ENCODE measurements at places on chromosomes 1 and 21.

DNA sequence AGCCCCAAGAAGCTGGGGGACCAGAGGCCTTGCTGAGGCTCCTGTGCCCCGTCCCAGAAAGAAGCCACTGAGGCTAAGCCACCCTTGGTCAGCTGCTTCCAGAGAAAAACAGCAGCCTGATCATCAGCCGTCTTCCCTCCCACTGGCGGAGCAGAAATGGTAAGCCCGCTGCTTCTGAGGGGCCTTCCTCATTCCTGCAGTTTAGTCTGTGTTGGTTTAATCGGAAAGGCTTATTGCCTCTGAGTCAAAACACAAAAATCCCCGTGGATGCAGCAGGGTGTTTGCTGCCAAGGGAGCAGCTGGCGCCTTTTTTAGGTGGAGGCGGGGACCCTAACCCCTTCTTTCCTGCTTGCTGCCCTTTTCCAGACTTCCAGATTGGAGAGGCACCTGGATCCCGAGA lies 33.9 kb downstream of the SPSB1 start:
- peaks cover 13% of the 10 kb centered on the region for H3K4me1 ChIP-seq
- DNase-seq, result no peak
- no peak overlapping the region for H3K4me3 ChIP-seq
- H3K36me3 ChIP-seq, result no peaks in the 10 kb centered on the region
- H3K27me3 ChIP-seq, result no peaks in the 10 kb centered on the region

GRCh38 chr1:64675718-64676345 lies 69.0 kb upstream of the RAVER2 start:
- no peak overlapping the region for H3K27ac ChIP-seq
- H3K4me1 ChIP-seq, result no peaks in the 10 kb centered on the region
- DNase-seq, result peak; percentile 41
- no peaks in the 10 kb centered on the region for H3K27me3 ChIP-seq
- H3K4me3 ChIP-seq, result no peak overlapping the region
- H3K36me3 ChIP-seq, result peaks cover 14% of the 10 kb centered on the region

DNA sequence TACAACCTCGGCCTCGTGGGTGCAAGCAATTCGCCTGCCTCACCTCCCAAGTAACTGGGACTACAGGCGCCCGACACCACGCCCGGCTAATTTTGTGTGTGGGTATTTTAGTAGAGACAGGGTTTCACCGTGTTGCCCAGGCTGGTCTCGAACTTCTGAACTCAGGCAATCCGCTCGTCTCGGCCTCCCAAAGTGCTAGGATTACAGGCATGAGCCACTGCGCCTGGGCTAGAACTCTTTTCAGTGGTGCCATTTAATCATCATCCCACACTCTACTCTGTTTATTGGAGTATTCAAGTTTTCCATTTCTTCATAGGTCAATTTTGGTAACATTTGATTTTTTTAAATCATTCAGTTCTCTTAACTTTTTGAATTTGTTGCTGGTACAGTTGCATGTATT lies 101.3 kb downstream of the DHRS3 start:
- no peaks in the 10 kb centered on the region for H3K27me3 ChIP-seq
- no peaks in the 10 kb centered on the region for H3K4me1 ChIP-seq
- H3K36me3 ChIP-seq, result peaks cover 4% of the 10 kb centered on the region

DNA sequence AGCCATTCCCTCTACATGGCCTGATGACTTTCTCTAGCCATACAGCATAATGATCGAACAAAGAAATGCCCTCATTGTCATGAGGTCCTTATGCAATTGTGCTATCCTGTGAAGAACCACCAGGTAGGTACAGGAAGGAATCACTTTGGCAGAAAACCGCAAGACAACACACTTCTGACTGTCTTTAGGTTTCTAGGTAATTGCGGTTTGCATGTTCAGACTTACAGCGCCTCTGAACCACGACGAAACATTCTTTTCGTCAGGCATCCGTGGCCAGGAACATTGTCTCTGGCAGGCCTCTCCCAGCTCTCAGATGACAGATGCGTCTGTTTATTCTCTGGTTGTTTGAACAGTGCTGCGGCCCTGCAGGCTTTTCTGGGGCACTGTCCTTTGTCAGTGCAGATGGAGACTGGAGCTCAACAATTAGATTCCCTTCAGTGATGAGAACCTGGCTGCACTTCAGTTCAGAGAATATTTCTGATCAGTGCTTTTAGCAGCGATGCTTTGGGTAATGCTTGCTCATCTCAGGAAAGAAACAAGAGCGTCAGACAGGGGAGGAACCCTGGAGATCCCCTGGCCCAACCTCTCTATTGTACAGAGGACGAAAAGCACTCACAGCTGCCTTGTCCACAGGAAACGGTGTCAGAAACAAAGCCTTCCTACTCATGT lies 63.4 kb downstream of the B3GALT5 start:
- peak overlapping the region; percentile 65 for H3K27ac ChIP-seq
- DNase-seq, result peak; percentile 88
- no peak overlapping the region for H3K4me3 ChIP-seq
- H3K27me3 ChIP-seq, result no peaks in the 10 kb centered on the region
- H3K4me1 ChIP-seq, result peaks cover 44% of the 10 kb centered on the region
- H3K36me3 ChIP-seq, result no peaks in the 10 kb centered on the region

- no peaks in the 10 kb centered on the region for H3K27me3 ChIP-seq
- no peak overlapping the region for H3K27ac ChIP-seq
- H3K36me3 ChIP-seq, result no peaks in the 10 kb centered on the region
- DNase-seq, result no peak
These were observed 5.9 kb upstream of the MPL start for GRCh38 chr1:43331688-43332087.

GRCh38 chr1:29984862-29985605 lies 738.4 kb downstream of the MATN1 start:
- no peaks in the 10 kb centered on the region for H3K36me3 ChIP-seq
- H3K27me3 ChIP-seq, result no peaks in the 10 kb centered on the region
- H3K4me3 ChIP-seq, result no peak overlapping the region

DNA sequence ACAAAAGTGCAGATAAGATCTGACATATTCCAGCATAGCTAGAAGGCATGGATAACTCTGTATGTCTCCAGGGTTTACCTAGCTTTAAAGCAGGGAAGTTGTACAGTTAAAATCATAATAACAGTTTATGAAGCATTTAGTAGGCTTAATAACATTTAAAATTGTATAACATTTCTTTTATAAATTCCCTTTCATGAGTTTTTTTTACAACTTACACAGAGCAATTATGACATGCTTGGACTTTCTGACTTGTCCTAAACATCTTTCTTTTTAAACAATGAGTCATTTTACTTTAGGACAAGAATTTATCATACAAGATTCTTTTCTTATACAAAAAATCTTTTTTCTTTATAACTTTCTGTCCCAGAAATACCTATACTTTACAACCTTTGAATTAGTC lies 408.5 kb upstream of the NEGR1 start:
- no peak overlapping the region for H3K4me3 ChIP-seq
- H3K27ac ChIP-seq, result no peak overlapping the region
- no peak for DNase-seq
- H3K27me3 ChIP-seq, result no peaks in the 10 kb centered on the region
- H3K4me1 ChIP-seq, result no peaks in the 10 kb centered on the region

- H3K27me3 ChIP-seq, result no peaks in the 10 kb centered on the region
- H3K27ac ChIP-seq, result no peak overlapping the region
- H3K4me1 ChIP-seq, result no peaks in the 10 kb centered on the region
- DNase-seq, result no peak
- no peaks in the 10 kb centered on the region for H3K36me3 ChIP-seq
These were observed 185.1 kb downstream of the FOXD2 start for GRCh38 chr1:47622776-47623556.

DNA sequence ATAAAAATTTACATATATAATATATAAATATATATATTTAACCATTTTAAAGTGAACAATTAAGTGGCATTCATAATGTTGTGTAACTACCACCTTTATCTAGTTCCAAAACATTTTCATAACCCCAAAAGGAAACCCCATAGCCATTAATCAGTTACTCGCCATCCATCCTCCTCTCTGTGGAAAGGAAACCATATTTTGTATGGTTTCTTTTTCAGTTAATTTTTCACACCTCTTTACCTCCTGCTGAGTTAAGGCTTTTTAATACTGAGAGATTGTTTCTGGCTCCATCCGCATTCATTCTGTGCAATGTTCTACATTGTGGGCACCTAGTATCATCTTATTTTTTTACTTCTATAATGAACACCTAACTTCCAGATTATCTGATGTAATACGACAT lies 512.1 kb downstream of the LMO4 start:
- H3K4me3 ChIP-seq, result no peak overlapping the region
- DNase-seq, result no peak
- H3K27ac ChIP-seq, result no peak overlapping the region
- H3K4me1 ChIP-seq, result no peaks in the 10 kb centered on the region
- no peaks in the 10 kb centered on the region for H3K27me3 ChIP-seq
- H3K36me3 ChIP-seq, result no peaks in the 10 kb centered on the region

DNA sequence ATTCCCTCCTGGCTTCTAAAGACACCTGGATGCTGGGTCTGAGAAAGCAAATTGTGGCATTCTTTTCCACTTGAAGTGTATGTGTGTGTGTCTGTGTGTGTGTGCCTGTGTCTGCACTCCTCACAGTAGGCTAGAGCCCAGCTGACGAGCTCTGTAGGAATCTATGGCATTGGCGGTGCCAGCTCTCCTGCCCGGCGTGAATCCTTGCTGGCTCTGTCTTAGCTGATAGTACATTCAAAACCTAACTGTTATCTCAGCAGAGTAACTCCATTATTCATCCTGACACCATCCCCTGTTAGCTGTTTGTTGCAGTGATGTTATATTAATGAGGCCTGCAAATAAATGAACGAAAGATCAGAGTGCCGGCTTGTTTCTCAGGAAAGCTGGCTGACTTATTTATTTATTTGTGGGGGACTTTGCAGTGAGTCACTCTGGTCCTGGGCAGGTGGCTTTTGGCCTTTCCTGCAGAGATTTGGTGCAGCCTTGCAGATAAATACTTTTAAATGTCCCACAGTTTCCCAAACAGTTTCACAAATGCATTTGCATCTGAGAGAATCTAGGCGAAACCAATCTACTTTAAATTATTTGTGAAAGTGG lies 160.6 kb upstream of the CD34 start:
- H3K4me1 ChIP-seq, result peaks cover 15% of the 10 kb centered on the region
- no peak for DNase-seq
- H3K4me3 ChIP-seq, result no peak overlapping the region
- no peak overlapping the region for H3K27ac ChIP-seq
- H3K36me3 ChIP-seq, result peaks cover 53% of the 10 kb centered on the region

- no peak overlapping the region for H3K4me3 ChIP-seq
- H3K27me3 ChIP-seq, result no peaks in the 10 kb centered on the region
- H3K4me1 ChIP-seq, result no peaks in the 10 kb centered on the region
- H3K36me3 ChIP-seq, result no peaks in the 10 kb centered on the region
- no peak overlapping the region for H3K27ac ChIP-seq
These were observed 52.4 kb upstream of the PAX7 start for GRCh38 chr1:18578271-18578670.

DNA sequence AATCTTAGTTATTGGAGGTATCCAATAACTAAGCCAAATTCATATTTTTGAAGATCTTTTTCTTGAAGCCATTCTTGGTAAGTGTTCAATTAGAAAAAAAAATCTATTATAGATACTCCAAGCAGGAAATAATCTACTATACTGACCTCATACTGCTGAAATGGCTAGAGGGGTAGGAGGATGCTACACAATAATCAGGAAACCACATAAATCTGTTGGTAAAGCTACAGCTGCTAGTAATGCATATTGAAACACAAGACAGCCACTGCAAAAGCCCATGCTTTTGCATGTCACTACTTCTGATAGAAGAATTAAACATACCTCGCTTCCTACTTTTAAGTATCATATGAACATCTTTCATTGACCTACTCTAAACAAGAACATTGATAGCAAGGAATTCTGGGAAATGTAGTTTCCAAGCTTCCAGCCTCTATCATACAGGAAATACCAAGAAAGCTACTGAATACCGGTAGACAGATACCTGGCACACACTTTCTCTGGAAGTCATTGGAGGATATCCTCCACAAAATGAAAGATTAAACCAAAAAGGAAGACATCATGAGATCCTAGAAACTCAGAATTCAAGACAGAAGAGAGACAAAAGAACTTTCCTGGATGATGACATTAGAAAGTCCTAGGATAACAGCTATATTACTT lies 103.0 kb upstream of the VAV3 start:
- H3K4me1 ChIP-seq, result no peaks in the 10 kb centered on the region
- DNase-seq, result no peak
- no peak overlapping the region for H3K4me3 ChIP-seq
- no peaks in the 10 kb centered on the region for H3K36me3 ChIP-seq

All from SK-N-SH (cell line).